ENCODE measurements at places on chromosomes 1 and 21. TPM values are rescaled to one million over a fixed set of nuclear protein-coding genes. Genes with fewer than 3 reads are reported as not detected.

Gene TBX19
- total RNA-seq = 0.47 TPM

Gene CELA2B
- total RNA-seq = not detected

Gene RAP1GAP
- 0.17 TPM for total RNA-seq

Gene RGS4
- not detected for total RNA-seq

Gene NTMT2
- total RNA-seq = not detected

Gene L1TD1
- not detected for total RNA-seq

Gene UMODL1
- total RNA-seq = not detected

Gene NCAM2
- 14.0 TPM for total RNA-seq

Gene AKNAD1
- total RNA-seq = 1.5 TPM

Gene FCRL1
- total RNA-seq = not detected

Gene OR10K1
- total RNA-seq = not detected

Gene IL10
- not detected for total RNA-seq

Gene SLC39A1
- 123 TPM for total RNA-seq

Gene HCRTR1
- not detected for total RNA-seq

Gene UQCRHL
- total RNA-seq = 7.9 TPM

Gene NTRK1
- total RNA-seq = 5.5 TPM

Gene ST6GALNAC5
- 0.23 TPM for total RNA-seq

Gene CFHR5
- total RNA-seq = not detected

Gene AADACL3
- not detected for total RNA-seq

Gene TESK2
- 0.52 TPM for total RNA-seq

Gene CNIH4
- total RNA-seq = 198 TPM
